ENCODE measurements at places on chromosomes 4 and X.
A peak's percentile ranks its signal among the peaks of the same experiment; 100 is the strongest.

DNA sequence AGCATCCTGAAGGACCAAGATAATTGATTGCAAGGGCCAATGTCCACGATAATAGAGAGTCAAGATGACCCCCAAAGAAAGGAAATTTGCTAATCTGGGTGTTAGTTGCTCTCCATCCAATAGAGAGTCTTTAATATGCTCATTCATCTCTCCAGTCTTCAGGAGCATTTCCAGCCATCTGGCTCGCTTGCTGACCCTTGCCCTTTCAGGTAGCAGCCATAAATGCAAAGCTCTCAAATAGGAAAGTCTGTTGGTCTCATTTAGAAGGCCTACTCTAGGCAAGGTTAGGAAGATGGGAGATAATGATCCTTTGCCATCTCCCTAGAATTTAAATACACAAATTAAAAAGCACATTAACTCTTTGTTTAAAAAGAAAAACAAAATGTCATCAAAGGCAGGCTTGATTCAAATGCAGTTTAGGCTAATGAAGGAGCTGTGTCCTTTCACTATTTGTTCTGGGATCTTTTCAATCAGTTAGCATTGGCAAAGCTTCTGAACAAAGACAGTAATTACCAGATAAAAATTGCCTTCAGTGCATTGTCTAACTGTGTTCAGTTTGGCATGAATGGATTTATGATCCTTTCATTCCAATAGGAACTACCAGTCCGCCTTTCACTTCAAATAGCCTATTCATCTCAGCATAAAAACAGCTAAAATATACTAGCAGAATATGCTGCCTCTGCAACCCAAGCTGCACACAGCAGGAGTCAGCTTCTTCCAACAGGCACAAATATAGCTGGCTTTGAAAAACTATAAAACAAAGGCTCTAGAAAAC lies 49.6 kb upstream of the ATXN3L start:
- DNase-seq = no peak

- no peak for DNase-seq
These were observed 11.9 kb upstream of the TRIML1 start for GRCh38 chr4:188127214-188127874.

- no peak for DNase-seq
These were observed 258.0 kb upstream of the EDNRA start for GRCh38 chr4:147222906-147223305.

DNA sequence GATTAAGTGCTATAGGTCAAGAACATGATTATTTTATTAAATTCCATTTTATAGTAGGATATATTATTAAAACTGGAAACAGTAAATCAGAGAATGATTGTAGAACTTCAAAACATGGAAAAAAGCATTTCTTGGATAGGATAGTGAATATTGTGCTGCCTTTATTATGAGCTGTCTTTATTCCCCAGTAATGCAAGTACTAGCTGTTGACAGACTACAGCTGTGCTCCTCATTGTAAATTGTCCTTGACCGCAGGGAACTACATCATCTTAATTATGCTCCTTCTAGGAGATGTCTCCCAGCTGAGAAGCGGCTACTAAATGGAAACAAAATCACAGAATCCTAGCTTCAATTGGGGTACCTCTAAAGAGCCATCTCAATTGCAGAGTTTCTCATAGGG lies 1457.2 kb upstream of the PCDH7 start:
- DNase-seq = no peak

DNA sequence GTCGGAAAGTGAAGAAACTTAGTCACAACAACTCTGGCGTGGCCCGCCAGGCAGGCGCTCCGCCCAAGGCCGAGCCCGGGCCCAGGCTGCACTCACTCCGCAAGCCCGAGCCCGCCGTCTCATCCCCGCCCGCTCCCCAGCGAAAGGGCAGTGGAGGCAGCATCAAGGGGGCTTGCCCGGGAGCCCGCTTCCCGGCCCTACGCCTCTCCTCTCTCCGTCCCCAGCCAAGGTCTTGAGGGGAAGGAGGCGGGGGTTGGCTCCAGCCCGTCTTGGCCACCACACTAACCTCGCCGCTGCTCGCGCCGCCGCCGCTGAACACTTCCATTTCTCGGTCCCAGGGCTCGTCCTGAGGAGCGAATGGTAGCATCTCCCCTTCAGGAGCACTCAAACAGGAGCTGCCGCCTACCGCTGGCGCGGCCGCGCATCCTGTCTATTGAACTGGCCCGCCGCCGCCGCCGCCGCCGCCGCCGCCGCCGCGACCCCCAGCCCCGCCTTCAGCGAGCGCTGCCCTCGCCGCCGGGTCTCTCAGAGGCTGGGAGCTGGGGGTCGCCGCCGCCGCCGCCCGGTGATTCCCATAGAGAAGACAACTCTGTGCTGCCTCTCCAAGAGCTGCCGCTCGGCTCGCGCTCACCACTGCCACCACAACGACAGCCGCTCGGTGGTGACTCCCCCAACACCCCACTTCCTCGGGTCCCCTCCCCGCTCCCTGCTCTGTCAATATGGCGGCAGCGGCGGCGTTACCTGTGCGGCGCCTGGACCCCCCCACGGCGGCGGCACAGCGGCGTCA lies at the start of gene RPS6KA6:
TSS of gene RPS6KA6 (minus strand) at position 667 of the 787 bp plus-strand sequence. CDS start at position 367, 300 bp downstream.
- peak; percentile 0 for DNase-seq

GRCh38 chrX:106791495-106791894 lies 11.0 kb upstream of the TBC1D8B start:
- DNase-seq = no peak

GRCh38 chr4:130689181-130689580 lies 1593.2 kb downstream of the C4orf33 start:
- DNase-seq = no peak

- DNase-seq = no peak
These were observed 143.0 kb downstream of the STIM2 start for GRCh38 chr4:27003642-27004113.

DNA sequence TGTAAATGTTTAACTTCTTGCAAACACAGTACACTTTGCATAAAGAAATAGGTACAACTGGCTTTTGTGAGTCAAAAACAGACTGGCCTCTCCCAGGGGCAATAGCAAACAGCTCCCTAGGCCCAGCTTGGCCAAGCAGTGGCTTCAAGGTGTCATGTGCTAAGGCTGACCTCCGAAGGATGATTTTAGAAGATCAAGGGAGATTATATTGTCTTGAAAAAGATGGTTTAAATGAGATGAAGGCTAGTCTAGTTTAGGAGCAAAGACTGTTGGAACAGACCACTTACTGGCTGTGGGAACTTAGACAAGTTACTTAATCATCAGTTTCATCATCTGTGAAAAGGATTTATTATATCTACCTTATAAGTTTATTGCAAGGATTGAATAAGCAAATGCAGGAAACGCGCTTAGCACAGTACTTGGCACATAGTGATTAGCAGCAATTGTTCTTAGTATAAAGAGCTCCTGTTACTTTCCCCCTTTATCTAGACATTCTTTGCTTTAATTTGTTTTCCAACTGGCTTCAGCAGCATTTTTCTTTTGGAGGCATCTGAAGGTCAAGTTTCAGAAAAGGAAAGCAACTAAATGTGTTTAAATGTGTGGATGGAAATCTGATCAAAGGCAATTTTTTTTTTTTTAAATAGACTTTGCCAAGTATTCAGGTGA lies 17.2 kb downstream of the ANXA3 start:
- no peak for DNase-seq

DNA sequence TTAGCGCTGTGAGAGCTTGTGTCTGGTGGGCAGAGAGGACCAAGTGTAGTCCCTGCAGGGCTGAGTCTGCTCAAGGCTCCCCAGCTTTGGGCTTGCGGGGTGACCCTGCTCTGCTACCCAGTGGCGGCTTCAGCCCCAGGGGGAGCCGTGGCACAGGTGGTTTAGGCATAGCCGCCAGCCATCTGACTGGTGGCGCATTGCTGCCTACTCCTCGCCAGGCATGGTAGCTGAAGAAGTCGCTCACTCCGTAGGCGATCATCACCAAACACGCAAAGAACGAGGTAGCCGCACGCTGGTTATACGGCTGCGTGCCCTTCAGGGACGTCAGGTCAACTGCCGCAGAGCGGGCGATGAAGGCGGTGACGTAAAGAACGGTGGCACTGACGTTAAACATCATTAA lies 180.7 kb upstream of the DIPK2B start:
- no peak for DNase-seq

GRCh38 chr4:109574443-109574850 lies 14.4 kb downstream of the MCUB start:
- peak; percentile 35 for DNase-seq

DNA sequence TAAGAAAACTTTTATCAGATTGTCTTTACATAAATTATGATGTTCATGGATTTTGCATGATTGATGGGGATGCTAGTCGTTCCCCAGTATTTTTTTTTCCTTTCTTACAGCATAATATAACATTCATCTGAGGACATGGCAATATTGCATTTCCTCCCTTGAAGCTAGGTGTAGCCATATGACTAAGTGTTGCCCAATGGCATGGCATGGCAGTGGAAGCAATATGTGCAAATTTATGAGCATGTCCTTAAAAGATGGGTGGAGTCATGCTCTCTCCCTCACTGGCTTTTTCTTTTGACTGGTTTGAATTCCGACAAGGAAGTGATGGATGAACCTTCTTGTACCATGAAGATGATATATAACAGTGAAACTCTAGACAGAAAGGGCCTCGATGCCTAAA lies 96.3 kb downstream of the BANK1 start:
- no peak for DNase-seq

GRCh38 chrX:104098919-104099318 lies 13.4 kb upstream of the ZCCHC18 start:
- DNase-seq = no peak

- no peak for DNase-seq
These were observed 29.5 kb upstream of the ZCCHC13 start for GRCh38 chrX:74274516-74274915.

DNA sequence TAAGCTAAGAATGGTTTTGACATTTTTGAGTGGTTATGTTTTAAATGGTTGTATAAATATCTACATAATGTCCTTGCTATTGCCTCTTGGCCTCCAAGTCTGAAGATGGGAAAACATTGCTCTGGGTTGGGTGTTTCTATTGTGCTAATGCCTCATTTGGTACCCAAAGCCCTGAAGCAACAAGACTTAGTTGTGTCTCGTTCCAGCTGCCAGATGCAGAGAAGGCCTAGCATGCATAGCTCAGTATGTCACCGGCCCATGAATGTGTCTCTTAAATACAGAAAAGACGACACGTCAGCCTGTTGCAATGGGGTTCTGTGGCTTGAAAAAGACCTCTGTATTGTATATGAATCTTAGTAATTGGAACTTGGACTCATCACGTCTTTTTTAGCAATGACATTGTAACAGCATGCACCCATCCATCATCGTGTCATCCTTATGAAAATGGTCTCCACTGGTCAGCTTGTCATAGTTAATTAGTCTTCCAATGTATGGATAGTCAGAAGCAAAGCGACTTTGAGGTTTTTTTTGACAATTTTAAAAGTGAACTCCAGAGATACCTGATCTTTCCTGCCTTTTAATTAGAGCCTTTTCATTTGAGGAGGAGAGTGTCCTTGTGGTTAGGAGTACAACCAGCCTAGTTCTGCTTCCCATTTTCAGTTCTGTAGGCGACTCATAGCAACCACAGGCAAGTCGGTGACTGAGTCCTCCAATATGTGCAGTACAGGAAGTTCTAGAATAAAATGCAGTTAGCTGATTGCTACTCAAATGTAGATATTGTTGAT lies 126.4 kb upstream of the GATB start:
- DNase-seq = no peak

DNA sequence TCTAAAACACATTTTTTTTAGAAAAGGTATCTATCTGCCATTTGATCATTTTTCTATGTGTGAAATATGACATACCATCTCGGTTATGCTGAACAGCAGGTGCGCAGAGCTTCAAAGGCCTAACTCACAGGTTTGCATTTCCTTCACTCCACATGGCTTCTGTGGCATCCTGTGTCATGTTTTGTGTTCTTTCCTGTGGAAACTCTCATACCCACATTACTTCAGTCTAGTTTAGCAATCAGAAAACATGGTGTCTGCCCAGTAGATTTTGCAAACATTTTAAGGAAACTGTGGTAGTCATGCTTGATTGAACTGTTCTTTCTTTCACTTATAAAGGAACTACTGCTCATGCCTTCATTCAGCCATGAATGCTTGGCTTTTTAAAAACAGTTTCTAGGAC lies 11.3 kb upstream of the ARAP2 start:
- DNase-seq = peak; percentile 92

DNA sequence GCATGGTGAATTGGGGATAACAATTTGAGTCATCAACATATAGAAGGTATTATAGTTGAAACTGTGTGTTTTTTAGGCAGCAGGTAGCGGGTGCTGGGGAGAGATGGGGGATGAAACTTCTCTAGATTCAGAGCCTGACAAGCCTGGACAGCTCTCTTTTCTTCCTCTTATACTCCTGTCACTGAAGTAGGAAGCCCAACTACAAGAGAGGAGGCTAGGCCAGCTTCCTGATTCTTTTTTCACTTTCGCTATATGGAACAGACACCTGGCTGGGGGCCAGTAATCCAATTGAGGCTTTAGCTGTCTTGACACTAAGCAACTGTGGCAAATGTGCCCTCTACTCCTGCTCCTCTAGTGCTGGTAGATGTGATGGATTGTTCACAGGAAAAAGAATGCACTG lies 69.2 kb downstream of the PHKA1 start:
- DNase-seq = no peak

DNA sequence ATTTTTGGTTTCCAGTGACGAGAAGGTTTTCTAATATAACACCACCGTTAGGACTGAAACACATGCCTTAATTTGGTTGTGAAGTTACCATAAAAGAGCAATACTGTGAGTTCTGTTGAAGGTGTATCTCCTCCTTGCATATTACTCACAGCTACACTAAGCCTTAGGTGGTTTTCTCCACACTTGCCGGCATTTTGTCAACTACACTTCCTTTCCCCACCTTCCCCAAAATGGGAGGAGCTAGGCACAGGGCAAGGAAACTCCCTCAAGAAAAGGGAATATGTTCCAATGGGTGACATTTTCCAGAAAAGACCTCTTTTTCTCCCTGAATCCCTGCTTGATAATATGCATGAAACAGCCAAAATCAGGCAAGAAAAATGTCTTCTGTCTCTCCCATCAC lies 44.8 kb downstream of the RELL1 start:
- no peak for DNase-seq

- DNase-seq = peak; percentile 40
These were observed 229.0 kb downstream of the ANK2 start for GRCh38 chr4:113278324-113278934.

- DNase-seq = no peak
These were observed 581 bp upstream of the STK32B start for GRCh38 chr4:5050520-5051277.

DNA sequence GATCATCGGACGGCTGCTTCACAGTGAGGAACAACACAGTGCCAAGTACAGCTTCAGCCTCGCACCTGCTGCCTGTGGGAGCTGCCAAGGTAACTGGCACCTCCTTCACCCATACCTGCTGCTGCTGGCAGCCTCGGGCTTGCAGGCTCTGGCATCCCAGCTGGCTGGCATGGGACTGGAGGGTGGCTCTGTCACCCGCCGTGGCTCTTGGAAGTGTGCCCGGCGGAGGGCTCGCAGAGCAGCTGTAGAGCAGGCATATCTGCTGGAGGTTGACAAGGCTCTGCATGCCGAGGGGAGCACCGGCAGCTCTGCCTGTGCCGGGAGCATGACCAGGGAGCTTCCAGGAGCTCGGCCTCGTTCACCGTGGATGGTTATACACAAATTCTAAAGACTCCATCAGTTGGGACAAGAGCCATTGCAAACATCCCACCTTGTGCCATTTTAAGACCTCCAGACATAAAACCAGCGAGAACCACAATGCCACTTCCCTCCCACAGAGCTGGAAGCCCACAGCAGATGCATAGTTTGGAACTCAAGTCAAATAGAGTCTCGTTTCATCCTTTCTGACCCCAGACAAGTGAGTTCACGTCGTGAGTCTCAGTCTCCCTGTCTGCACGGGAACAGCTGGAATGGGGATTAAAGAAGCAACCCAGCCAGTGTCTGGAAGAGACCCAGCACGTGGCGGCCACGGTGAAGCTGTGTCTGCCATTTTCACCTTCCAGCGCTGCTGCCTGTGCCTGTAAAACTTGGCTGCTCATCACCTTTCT lies 84.3 kb upstream of the PSAPL1 start:
- DNase-seq = no peak

- no peak for DNase-seq
These were observed 10.1 kb upstream of the TMEM154 start for GRCh38 chr4:152689615-152690501.
